Foreskin keratinocyte (primary cell): ENCODE measurements at places on chromosomes 16 and 17.

DNA sequence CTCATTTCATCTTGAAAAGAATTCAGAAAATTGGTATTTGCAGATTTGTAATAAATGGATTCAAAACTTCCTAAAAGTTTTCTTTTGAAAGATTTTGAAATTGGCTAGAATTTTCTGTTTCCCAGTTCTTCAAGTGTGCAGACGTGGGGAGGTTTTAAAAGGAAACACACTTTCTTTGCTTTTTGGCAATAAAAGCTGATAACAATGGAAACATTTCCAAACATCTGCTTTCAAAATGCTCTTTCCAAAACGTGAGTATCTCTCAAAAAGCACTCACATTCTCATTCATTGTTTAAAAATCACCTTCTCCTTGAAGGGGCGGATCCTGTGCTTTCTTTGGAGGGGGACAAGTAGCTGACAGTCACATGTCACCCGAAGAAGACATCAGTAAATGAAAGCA is 8.6 kb upstream of the GSG1L start:
- DNase-seq, result no peak

- DNase-seq, result no peak
Measured at GRCh38 chr17:43383372-43383771, 15.4 kb upstream of the ARL4D start.

DNA sequence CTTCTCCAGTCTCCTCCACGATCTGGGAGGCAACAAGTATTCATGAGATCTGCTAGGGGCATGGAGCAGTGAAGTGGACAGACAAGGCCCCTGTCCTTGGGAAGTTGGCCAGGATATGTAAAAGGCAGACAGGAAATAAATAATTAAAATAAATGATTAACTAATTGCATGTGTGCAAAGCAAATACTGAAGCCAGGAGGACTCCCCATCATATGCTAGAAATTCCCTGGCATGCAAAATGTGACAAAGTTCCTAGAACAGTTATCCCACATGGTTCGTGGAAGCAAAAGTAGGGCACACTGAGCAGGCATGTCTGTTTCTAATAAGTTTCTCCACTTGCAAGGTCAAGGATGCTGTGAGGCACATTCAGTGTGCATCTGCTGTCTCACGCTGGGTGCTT is 86.8 kb downstream of the CDYL2 start:
- DNase-seq, result no peak

DNA sequence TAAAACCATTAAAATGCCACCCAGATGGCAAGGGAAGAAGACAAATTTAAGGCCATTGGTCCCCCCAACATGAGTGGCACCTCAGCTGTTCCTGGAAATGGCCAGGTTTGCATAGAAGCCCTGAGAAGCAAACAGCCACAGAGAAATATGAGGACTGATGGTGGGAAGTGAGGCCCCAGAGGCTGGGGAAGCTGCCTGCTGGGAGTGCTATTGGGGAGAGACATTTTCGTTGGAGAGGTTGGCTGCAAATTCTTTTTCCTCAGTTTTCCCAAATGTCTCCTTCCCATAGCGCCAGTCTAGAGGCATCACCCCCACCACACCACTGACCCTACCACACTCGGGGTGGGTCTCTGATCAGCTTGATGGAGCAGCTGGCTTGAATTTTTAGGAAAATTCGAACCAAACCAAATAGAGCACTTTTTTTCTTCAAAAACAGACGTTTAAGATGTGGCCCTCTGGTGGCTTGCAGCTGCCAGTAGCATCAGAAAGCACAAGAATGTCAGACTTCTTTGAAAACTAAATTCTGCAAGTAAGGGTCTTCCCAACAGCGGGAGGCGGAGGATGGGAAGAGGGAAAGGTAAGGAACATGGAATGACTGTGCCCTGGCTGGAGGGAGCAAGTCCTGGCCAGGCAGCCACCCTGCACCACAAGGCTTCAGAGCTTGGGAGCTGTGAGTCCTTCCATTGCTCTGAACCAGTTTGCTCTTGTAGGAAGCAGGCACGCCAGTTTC is 13.2 kb upstream of the SLC12A3 start:
- no peak for DNase-seq

- DNase-seq, result no peak
Measured at GRCh38 chr17:28331891-28332420, 3.3 kb downstream of the IFT20 start.

DNA sequence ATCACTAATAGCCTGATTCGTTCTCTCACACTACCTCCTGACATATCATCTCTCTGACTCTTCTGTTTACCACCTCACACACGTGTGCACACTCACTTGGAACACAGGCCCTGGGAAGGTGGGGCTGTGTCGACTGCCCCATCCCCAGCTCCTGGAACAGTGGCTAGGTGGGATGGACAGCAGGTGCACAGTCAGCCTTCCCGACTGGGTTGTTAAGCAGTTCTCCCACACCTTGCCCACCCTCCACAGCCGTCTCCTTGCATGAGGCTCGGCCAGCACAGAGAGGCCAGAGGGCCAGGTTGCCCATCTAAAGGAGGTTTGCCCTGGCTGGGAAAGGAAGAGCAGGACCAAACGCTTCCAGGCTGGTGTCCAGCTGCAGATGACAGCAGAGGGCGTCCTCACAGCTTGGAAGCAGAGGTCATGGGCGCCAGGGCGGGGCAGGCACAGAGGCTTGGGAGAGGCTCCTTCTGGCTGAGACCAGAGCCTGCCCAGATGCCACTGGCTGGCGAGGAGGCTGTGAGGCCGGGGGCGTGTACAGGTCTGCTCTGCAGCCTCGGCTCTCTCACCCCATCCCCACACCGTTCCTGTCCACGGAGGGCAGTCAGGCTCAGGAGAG is 92.8 kb downstream of the AMFR start:
- no peak for DNase-seq

- no peak for DNase-seq
Measured at GRCh38 chr16:88836791-88837190, 20.0 kb downstream of the GALNS start.

DNA sequence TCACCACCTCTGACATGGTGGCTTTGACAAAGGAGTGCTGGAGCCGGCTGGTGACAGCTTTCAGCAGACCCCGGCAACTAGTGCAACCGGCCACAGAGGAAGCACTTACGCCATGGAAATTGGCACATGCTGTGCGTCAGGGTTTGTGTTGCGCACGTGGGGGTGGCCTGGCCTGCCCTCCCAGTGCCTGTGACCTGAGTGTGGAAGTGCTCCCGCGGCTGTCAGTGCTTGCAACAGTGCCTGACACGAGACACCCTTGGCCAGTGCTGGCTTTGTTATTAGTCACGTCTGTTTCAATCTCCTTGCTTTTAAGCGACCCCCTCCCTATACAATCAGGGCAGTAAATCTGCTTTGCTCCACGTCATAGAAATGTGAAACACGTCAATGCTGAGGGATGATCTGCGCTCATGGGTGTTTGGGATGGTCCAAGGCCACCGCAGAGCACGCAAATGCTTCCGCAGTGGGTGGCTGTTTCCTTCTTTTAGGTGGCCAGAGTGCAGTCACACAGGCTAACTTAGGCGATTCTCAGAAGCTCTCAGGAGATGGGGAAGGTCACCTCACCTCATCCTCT is 64.3 kb downstream of the PGS1 start:
- no peak for DNase-seq

GRCh38 chr17:67390006-67390645 is 13.0 kb downstream of the PITPNC1 start:
- DNase-seq, result no peak

DNA sequence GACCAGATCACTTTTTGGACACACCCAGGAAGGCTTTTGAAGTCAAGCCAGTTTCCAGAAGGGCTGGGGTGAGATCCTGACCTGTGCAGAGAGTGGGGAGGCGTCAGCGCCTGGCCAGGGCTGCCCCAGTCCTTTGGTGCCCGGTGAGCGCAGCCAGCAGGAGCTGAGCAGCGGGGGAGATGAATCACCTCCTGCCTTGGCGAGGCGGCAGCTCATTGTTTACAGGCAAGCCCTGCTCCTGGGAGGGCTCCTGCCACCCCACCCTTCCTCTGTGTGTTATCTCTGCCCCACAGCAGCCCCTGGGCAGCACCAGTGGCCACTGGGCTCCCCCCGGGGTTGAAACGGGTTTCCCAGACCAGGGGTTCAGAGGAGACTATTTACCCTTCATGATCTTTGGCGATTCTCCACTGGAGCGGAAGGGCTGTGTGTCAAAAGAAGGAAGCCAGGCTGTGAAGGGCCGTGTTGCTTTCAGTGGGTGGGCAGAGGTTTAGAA is 14.1 kb upstream of the ITGB4 start:
- no peak for DNase-seq

GRCh38 chr17:56876766-56877179 is 37.1 kb downstream of the TRIM25 start:
- no peak for DNase-seq

DNA sequence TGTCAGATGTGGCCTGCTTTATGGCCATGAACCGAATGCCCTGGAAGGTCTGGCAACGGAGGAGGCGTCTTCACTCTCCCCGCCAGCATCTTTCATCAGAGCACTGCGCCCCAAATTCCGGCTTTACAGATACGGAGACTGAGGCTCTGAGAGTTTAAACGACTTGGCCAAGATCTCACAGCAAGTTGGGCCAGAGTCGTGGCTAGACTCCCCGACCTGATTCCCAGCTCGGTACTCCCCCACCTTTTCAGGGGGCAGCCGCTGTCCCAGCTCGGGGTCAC is 1.7 kb downstream of the NGFR start:
- DNase-seq, result no peak

GRCh38 chr17:59375857-59376256 is 44.4 kb downstream of the YPEL2 start:
- no peak for DNase-seq

GRCh38 chr17:29252101-29252791 is 5.6 kb downstream of the CRYBA1 start:
- no peak for DNase-seq

DNA sequence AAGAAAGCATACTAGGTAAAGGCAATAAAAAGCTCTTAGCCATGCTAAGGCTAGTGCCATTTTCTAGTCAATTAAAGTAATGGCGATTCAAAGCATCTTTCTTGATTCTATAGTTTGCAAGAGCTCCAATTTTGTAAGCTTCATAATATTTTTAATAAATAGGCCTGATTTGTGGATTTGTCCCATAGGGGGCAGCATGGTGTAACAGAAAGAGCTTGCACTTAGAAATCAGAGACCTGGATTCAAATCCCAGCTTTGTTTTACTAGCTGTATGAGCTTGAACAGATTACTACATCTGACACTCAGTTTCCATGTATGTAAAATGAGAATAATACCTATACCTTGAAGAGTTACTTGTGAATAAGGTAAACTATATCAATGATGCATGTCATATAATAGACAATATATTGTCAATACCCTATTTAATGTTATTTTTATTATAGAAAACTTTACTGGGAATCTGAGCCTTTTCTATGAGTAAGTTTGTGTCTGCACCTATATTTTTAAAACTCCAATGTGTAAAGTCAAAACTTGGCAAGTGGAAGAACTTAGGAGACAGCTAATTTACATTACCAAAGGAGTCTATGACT is 93.6 kb upstream of the NOG start:
- peak; percentile 5 for DNase-seq

GRCh38 chr16:84785843-84786581 is 33.8 kb upstream of the CRISPLD2 start:
- no peak for DNase-seq

- peak; percentile 52 for DNase-seq
Measured at GRCh38 chr17:57255776-57256681, at the start of gene MSI2. MSI2 (plus strand) TSS chr17:57256523; CDS start chr17:57256743, 220 bp downstream.

- no peak for DNase-seq
Measured at GRCh38 chr16:11557801-11558200, 28.9 kb downstream of the LITAF start.

GRCh38 chr17:40303009-40303657 is 5.8 kb upstream of the RARA start:
- peak; percentile 40 for DNase-seq

DNA sequence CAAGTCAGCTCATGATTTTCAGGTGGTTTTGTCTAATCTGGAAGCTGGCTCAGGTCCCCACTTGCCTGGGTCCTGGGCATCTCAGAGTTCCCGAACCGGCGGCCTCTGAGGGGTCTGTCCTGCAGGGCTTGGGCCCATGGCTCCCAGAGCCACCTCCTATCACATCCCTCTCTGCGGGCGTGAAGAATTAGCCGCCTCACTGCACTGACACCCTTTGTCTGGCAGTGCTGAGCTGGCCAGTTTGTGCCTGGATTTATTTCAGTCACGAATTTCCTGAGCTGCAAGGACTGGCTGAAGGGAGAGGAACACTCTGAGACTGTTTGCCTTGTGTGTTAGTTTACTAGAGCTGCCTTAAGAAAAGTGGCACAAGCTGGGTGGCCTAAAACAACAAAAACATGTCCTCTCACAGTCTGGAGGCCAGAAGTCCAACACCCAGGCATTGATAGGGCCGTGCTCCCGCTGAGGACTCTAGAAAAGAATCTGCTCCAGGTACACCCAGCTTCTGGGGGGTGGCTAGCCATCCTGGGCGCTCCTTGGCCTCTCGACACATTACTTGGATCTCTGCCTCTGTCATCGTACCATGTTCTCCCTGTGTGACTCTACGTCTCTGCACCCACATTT is 217.5 kb upstream of the DYNLRB2 start:
- DNase-seq, result no peak

GRCh38 chr17:48215583-48216139 is 108.1 kb downstream of the SNX11 start:
- DNase-seq, result peak; percentile 30

DNA sequence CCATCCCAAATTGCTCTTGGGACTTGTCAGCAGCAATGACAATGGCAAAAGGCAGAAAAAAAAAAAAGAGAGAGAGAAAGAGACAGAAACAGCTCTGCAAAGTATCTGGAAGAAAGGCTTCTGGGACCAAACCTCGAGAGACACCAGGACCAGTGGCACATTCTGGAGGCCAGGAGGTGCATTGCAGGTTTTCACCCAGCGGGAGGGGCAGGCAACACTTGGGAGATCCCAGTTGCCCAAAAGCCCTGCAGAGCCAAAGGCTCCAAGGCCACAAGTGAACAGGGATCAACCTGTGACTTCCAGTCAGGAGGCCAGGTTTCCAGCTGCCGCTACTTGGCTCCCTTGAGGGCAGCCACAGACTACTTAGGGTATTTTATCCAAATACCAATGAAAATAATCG is 110.8 kb upstream of the CDH5 start:
- no peak for DNase-seq

- DNase-seq, result no peak
Measured at GRCh38 chr16:19864566-19864965, 20.1 kb downstream of the GPRC5B start.

GRCh38 chr17:29165800-29166506 is 14.2 kb downstream of the MYO18A start:
- DNase-seq, result no peak

- no peak for DNase-seq
Measured at GRCh38 chr16:35713762-35714650, 2254.6 kb downstream of the TP53TG3F start.

DNA sequence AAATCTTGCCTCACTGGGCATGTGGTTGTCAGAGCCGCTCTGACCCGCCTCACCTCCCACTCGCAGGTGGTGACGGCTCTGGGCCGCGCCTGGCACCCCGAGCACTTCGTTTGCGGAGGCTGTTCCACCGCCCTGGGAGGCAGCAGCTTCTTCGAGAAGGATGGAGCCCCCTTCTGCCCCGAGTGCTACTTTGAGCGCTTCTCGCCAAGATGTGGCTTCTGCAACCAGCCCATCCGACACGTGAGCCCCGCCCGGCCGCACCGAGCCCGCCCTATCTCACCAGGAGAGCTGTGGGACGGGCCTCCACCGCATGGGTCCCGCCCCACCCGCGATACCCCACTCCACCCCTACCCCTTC is 4.0 kb downstream of the TGFB1I1 start:
- no peak for DNase-seq

- DNase-seq, result no peak
Measured at GRCh38 chr17:80455336-80455710, 21.1 kb downstream of the NPTX1 start.

- DNase-seq, result peak; percentile 97
Measured at GRCh38 chr17:41586863-41587495, at the start of gene KRT14. KRT14 (minus strand) TSS chr17:41586895; CDS start chr17:41586834, 61 bp downstream.

GRCh38 chr17:16910341-16910740 is 61.6 kb downstream of the TNFRSF13B start:
- no peak for DNase-seq
